Head of caudate nucleus (tissue), 42 donors: ENCODE measurements at places on chromosomes 3 and 15.

- DNase-seq, result no peak
These were observed 43.0 kb downstream of the ARRDC4 start for GRCh38 chr15:98003518-98003917.

DNA sequence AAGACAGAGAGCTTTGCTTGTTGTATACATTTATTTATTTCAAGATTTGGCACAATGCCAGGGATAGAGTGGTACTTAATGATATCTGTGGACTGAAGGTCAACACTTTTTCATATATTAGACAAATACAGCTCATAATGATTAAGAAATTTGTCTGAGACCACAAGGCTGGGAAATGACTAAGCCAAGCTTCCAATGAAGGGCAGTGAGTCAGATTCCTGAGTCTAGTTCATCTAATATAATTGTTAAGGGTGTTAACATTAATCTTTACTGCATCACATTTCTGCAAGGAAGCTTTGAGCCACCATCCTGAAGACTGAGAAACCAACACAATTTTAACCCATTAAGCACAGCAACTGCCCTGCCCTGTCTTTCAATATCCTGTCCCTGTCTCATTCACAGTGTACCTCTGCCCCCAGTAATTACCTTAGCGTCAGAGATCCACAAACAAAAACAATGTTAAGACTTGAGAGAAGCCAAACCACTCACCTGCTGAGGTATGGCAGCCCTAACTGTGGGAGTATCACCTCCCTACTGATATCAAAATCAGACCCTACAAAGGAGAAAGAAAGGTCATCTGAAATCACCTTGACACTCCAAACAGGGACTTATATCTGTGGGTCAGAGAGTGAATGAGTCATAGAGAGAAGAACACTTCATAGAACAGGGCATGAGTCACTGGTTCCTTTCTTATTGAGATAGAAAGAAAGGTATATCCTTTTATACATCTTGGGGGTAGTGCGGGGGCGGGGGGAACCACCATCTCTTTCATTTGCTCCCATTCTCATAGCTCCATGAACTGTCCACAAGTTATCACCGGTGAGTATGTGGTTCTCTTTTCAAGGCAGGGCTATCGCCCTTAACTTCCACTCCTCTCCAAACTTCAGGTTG is 74.7 kb downstream of the MAGI1 start:
- no peak for DNase-seq

DNA sequence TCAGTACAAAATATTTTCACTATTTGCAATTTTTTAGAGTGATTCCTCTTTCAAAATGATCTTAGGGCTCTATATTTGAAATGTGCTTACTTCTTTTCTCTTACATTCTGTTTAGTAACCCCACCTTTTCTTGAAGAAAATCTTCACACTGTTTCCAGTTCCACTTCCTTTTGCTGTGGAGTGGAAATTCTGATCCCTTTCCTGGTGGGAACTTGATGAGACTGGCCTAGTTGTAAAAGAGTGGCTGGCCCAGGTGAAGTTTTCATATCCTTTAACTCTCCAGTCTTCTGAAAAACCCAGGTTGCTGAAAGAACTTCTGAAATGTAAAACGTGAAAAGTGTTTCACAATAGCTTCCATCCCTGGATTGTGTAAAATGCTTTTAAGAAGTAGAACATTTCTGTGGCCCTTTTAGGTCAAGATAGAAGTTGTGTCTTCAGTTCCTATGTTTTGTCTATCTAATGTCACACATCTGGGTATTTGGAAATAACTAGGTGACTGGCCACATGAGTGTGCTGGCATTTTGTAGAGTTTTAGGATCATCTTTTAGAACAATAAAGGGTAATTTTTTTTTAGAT is 84.8 kb upstream of the LRIG1 start:
- DNase-seq, result no peak

DNA sequence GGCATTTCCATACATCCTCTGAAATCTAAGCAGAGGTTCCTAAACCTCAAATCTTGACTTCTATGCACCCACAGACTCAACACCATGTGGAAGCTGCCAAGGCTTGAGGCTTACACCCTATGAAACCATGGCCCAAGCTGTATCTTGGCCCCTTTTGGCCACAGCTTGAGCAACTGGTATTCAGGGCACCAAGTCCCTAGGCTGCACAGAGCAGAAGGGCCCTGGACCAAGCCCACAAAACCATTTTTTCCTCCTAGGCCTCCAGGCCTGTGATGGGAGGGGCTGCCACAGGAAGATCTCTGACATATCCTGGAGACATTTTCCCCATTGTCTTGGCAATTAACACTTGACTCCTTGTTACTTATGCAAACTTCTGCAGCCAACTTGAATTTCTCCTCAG is 54.4 kb upstream of the IL12A start:
- no peak for DNase-seq

GRCh38 chr3:149247929-149248691 is 26.5 kb upstream of the CP start:
- no peak for DNase-seq

DNA sequence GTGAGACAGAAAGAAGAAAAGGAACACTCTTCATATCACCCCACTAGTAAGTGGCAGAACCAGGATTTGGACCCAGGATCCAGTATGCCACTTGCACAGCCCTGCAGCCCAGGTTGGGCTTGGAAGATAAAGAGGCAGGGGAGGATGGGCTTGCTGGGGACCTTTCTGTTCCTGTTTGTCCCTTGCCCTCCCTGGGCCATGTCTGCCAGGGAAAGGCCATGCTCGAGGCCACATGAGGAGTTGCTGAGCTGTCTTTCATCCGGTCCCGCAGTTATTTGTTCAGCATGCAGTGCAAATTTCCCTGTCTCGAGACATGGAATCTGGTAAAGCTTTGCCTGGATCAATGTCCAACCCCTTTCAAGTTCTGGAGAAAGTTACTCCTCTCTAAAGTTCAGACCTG is 116.0 kb upstream of the MRPS22 start:
- no peak for DNase-seq
